ENCODE measurements at places on chromosomes 2 and 18.

GRCh38 chr2:88659538-88659915 lies 31.9 kb upstream of the RPIA start:
- DNase-seq = no peak

DNA sequence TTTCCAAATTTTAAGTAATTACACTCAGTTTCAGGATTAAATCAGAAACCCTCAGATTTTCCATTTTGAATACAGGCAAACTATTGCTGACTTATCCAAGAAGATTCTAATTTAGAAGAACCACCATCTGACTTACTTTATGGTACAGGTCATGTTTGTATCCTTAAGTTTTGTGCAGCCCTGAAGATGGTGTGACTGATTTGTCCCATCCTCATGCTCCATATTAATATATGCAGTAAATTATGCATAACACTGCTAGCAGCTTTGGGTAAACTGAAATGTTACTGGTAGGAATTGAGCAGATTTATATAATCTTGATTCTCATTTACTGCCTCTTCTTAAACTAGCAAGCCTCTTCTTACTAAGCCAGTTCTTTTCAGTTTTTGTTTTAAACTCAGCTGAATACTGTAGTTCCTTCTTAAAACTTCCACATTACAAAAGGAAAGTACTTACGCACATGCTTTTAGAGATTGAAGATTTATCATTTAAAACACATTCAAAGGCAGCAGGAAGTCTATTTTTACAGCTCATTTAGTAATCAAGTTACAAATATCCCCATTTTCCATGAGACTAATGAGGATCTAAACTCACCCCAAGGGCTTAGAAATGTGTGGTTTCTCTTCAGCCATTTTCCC lies 25.7 kb downstream of the MEX3C start:
- no peak for DNase-seq

DNA sequence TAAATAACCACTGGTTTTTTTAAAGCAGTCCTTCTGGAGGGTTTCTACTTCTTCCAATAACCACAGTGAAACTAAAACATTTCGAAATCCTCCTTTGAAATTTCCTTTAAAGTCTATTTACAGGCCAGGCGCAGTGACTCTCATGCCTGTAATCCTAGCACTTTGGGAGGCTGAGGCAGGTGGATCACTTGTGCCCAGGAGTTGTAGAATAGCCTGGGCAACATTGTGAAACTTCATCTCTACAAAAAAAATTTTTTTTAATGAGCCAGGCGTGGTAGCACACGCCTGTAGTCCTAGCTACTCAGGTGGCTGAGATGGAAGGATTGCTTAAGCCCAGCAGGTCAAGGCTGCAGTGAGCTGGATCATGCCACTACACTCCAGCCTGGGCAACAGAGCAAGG lies 15.2 kb downstream of the KIDINS220 start:
- no peak for DNase-seq

DNA sequence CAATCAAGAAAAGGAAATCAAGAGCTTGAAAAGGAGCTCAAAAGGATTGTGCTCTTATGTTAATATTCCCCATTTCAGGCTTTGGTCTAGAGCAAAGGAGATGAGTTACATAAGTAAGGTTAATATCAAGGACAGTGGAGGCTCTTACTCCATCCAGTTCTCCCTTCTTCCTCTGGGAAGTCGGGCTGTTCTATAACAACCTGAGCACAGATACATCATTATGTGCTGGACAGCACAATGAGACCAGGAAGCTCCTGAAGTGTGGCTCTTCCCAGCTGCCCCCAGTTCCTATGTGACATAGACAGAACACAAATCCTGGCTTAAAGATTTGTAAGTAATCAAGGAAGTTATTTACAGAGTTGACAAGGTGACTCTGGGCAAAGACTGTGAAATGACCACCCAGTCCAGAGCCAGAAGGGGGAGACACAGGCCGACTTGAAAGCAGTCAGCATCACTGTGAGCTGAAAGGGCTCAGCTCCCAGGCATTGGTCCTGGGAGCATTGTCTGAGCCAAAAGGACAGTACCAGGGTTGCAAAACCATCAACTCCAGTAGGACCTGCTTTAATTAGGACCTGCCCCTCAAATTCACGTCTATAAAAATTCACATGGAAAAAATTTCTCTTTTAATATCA lies 917.6 kb upstream of the ACVR2A start:
- peak; percentile 71 for DNase-seq

DNA sequence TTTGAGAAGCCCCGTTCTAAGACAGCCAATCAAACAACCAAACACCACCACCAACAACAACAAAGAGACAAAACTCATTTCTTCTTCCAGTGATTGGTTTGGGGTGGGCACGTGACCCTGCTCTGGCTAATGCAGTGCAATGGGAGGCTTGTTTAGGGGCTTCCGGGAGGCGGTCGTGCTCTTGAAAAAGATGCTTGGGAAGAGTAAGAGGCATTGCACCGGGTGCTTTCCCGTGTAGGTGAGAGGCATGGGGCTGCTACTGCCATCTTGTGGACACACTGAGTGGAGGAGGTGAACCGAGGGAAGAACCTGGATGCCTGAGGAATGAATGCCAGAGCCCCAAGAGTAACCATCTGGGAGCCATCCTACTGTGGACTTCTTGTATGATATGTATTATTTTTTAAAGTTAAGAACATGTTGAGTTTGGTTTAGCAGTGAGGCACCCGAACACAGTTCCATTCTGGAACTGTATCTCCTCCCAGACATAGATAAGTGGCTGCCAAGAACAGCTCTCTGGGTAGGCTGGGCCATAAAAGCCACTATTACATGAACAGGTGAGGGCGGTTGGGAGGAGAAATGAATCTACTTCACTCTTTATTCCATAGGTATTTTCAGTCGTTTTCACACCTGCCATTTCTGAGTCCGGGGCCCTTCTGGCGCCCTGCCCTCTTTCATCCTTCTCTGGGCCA lies 19.1 kb upstream of the ARHGAP25 start:
- DNase-seq = peak; percentile 83

GRCh38 chr2:208319391-208319790 lies 53.3 kb downstream of the PIKFYVE start:
- DNase-seq = no peak

GRCh38 chr2:146461068-146461467 lies 1383.8 kb upstream of the ACVR2A start:
- DNase-seq = no peak

- no peak for DNase-seq
Measured at GRCh38 chr18:28043631-28044030, 133.3 kb downstream of the CDH2 start.

Measured in WTC11 (cell line).